ENCODE measurements at places on chromosomes 3 and 15. TPM values are rescaled to one million over a fixed set of nuclear protein-coding genes. Genes with fewer than 3 reads are reported as not detected.

SLC51B gene
- not detected for total RNA-seq

DNA sequence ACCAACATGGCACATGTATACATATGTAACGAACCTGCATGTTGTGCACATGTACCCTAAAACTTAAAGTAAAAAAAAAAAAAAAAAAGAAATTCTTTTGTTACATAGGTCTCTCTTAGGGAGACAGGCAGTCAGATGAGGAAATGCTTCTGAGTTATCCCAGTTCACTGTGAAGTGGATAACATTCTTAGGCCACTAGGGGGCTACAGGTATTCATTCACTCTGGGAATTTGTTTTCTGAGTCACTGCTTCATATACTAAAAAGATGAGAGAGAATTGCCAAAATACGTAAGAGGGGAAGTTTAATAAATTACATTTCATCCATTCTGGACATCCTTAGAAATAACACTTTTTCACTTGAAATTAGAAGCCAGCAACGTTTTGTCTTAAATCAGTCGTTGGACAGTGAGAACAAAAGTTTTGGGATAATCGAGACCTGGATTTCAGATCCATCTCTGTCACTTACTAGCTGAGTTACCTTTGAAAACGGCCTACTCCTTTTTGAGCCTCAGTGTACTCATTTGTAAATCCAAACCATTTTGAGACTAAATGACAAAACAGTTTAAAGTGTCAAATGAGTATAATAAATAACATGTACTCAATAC lies 738.4 kb upstream of the ALCAM start:
- no peak for DNase-seq

GRCh38 chr3:168071591-168072322 lies 24.0 kb downstream of the GOLIM4 start:
- no peak for DNase-seq

GRCh38 chr3:125280668-125281361 lies 68.3 kb upstream of the SLC12A8 start:
- no peak for DNase-seq

GRCh38 chr15:86259589-86259988 lies 179.9 kb downstream of the AGBL1 start:
- DNase-seq, result no peak

DNA sequence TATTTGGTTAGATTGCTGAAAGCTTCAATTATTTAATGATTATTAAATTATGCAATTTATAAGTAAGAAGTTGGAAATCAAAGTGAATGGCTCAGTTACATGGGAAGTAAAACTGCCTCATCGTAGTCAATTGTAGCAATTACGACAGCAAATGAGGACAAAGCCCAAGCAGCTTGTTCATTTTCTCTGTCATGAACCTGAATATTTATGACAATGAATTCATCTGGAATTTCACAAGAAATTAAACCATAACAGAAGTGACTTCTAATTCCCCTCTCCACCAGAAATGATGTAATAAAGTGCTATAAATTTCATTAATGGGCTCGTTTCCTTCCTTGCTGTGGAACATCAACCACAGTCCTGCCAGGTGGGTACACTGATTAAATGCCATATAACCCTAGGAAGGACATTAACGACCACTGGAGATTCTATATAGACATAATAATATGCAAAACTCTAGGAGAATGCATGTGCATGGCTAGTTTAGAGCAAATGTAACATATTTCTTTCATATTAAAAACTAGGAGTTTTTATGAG lies 273.8 kb upstream of the DCBLD2 start:
- DNase-seq, result no peak

DNA sequence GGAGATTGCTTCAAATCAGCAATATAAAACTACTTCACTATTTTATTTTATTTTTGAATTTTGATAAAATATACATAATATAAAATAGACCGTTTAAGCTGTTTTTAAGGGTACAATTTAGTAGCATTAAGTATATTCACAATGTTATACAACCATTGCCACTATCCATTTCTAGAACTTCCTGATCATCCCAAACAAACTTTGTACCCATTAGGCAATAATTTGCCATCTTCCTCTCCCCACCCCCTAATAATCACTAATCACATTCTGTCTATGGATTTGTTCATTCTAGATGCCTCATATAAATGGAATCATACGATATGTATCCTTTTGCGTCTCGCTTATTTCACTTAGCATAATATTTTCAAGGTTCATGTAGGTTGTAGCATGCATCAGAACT lies 28.9 kb downstream of the FANCD2 start:
- DNase-seq, result no peak
